ENCODE measurements at places on chromosomes 16 and 17. TPM values are rescaled to one million over a fixed set of nuclear protein-coding genes. Genes with fewer than 3 reads are reported as not detected.

The CFAP119 gene
- 2.4 TPM for total RNA-seq

The TENT4B gene
- 9.2 TPM for total RNA-seq

The FAAP100 gene
- 37.1 TPM for total RNA-seq

The KRTAP4-4 gene
- total RNA-seq, result not detected

The DPH1 gene
- 56.7 TPM for total RNA-seq

The CHD3 gene
- 41.5 TPM for total RNA-seq

The MT1E gene
- total RNA-seq, result not detected

GRCh38 chr17:49123061-49123460 lies 9.5 kb upstream of the B4GALNT2 start:
- no peak for DNase-seq

GRCh38 chr17:82031885-82032627 lies 578 bp downstream of the RAC3 start:
- DNase-seq, result no peak

GRCh38 chr17:9148905-9149525 lies 127.7 kb downstream of the NTN1 start:
- no peak for DNase-seq

GRCh38 chr16:3968551-3968950 lies 88.0 kb upstream of the CREBBP start:
- no peak for DNase-seq

- peak; percentile 87 for DNase-seq
These were observed 17.5 kb downstream of the EMC8 start for GRCh38 chr16:85781695-85782370.

DNA sequence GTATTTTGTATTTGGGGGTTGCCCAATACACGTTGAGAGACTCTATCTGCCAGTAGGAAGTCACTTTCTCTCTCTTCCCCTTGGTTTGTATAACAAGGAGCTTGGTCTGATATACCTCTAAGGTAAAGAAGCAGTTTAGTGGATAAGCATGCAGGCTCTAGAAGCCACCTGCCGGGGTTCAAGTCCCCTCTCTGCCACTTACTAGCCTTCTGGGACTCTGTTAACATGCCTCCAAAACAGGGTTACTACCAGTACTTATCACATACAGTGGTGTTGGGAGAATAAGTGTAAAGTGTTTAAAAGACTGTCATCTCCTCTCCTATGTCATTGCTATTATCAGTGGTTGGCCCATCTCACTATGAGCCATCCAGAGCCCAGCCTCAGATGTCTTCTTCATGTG lies 156.1 kb upstream of the HS3ST3A1 start:
- DNase-seq, result no peak

DNA sequence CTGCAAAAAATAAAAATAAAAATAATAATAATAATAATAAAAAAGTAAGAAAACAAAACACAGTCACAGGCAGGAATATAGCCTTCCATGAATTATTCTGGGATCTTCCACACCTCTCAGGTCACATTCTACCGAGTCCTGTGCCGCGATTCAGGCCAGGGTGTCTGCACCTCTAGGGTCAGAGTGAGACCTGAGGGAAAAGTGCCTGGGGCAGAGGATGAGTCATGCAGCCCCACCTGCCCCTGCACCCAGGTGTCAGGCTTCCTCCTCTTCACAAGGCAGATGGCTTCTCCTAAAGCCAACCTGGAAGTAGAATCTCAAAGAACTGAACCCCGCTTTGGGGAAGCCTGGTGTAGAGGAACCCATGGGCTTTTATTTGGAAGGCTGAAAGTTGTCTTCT lies 283.7 kb downstream of the CPPED1 start:
- no peak for DNase-seq

DNA sequence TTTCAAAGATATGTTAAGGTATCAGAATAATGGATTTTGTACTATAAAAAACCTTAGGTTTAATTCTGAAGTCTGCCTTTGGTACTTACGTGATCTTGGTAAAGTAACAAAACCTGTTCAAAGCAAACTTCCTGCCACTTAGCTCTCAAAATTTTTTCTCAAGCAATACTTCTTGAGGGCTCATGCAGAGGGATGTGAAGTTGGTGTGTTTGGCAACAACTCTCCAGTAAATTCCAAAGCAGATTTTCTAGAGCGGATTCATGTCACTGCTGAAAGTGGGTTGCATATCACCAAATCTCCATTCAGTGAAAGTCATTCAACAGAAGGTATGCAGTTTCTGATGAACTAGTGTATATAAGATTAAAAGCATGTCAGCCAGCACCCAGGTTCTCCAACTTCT lies 856.7 kb downstream of the CDH8 start:
- no peak for DNase-seq

DNA sequence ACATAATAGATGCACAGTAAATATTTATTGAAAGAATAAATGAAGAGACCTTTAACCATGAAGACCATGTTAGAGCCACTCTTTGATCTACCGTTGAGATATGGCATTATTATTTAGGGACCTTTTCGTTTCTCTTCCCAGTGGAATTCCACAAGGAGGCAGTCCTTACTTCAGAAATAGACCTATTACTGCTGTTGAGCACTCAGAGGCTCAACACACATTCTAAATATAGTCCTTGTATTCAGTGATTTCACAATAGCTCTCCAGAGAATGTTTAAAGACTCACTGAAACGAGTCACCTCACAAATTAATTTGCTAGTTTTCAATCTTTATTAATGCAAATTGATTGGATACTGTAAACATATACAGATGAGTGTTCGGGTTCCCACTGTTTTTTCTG lies 603.8 kb downstream of the CDH8 start:
- DNase-seq, result no peak

- DNase-seq, result no peak
These were observed 223.2 kb upstream of the GSE1 start for GRCh38 chr16:85389679-85390470.

DNA sequence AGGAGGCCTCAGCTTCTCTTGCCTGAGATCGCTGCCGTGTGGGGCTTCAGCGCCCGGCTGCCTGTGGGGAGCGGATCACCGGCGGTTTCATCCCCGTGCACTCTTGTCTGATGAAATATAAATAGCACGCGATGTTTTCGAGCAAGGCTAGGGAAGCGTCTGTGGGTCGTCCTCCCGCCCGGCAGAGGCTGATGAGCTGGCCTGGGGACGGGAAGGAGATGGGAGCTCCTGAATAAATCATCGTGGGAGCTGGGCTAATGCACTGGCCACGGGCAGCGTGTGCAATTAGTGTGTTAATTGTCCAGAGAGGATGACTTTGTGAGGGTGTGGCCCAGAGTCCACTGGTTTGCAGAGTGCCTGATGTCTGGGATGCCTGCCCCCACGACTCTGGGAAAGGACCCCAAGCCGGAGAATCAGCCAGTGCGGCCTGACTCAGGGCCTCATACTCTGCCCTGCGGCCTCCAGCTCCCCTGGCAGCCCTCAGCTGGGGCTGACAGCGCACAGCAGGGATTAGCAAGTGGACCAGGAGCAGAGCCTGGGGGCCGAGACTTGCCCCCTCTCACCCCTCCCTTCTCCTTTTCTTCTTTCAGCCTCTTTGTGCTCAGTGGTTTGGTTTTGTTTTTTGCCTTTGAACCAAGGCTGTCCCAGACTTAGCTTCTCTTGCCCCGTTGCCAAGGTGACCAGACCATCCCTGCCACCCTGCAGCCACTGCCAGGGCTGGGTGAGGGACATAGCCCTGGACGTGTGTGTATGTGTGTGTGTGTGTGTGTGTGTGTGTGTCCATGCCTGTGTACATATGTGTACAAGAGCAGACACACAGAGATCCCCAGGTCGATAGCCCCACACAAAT lies 21.4 kb downstream of the KCNJ12 start:
- DNase-seq, result peak; percentile 56

- no peak for DNase-seq
These were observed 266.4 kb downstream of the MAF start for GRCh38 chr16:79334127-79334526.

GRCh38 chr17:80032614-80033171 lies 3.0 kb downstream of the TBC1D16 start:
- DNase-seq, result no peak

DNA sequence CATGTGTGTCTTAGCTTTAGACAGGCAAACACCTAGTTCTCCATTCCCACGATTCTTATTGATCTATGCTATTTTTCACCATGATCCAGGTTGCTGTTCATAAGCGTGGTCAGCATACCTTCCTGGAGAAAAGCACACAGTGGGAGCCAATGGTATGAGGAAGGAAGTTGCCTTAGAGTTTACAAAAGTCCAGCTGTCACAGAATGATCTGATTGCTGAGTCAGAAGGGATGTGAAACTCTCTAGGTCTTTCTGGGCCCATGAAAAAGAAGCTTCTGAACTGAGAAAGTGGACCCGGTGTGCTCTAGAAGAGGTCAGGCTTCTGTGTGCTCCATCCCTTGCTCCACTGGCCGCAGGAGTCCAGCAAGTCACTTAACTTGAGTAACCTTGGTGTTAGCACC lies 71.0 kb upstream of the CCL1 start:
- no peak for DNase-seq

DNA sequence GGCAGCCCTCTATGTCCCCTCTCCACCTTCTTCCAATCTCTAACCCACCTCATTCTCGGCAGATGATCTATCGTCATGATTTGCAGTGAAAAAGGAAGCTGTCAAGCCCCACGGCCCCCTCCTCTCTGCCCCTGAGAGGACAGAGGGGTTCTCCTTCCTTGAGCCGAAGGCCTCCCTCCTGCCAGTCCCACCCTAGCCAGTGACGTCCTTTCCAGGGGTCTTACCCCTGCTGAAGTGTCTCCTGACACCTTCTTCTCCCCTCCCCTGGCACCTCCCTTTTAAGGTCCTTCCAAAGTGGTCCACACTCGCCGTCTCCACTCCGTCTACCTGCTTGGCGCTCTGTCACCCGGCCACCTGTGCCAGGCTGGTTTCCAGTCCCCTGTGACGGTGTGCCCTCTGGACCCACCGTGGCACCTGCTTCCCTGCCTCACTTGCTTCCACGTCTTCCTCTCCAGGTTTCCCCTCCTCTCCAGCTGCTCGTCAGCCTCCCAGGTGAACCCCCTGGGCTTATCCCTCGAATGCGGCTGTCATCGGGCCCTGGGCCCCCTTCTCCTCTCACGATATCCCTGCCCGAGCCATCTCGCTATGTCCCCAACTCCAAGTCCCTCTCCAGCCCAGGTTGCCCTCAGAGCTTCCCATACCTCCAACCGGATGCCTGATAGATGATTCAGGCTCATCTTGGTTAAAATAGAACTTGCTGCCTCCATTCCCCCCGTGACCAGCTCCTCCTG lies 5.7 kb downstream of the CCDC102A start:
- no peak for DNase-seq

GRCh38 chr17:10875984-10876555 lies 38.2 kb upstream of the PIRT start:
- peak; percentile 34 for DNase-seq

GRCh38 chr17:56948491-56948890 lies 12.4 kb downstream of the COIL start:
- no peak for DNase-seq

DNA sequence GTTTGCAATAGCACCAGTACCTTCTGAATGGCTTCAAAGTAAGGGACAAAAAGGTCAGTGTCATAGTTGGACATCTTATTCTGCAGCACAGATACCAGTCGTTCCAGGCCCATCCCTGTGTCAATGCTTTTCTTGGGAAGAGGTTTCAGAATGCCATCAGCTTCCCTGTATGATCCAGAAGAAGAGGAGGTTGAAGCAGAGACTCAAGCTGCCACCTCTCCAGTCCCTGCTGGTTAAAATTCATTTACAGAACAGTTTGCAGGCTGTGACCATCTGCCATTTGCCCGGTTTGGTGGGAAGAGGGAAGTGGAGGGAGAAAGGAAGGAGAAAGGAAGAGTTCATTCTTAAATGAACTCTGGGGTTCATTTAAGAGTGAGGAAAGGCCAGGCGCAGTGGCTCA lies 18.4 kb upstream of the EXOSC6 start:
- peak; percentile 64 for DNase-seq

- peak; percentile 40 for DNase-seq
These were observed 147.3 kb upstream of the KCNJ18 start for GRCh38 chr17:21545064-21545463.

DNA sequence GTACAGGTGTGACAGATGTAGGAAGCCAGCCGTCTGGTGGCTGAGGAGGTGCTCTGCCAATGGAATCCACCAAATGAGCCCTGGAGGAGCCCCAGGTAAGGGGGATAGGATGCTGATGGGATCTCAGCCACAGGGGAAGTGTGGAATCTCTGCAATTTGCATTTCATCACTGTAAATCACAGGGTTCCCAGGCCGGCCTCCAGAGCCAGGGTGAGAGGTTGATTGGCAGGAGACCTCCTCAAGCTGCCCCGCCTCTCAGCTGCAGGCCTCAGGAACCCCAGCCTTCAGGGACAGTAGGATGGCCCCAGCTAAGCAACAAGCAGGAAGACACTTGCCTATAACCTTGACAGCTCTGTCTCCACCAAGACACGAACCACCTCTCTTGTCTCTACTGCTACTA lies 39.4 kb downstream of the RTN4RL1 start:
- DNase-seq, result no peak

DNA sequence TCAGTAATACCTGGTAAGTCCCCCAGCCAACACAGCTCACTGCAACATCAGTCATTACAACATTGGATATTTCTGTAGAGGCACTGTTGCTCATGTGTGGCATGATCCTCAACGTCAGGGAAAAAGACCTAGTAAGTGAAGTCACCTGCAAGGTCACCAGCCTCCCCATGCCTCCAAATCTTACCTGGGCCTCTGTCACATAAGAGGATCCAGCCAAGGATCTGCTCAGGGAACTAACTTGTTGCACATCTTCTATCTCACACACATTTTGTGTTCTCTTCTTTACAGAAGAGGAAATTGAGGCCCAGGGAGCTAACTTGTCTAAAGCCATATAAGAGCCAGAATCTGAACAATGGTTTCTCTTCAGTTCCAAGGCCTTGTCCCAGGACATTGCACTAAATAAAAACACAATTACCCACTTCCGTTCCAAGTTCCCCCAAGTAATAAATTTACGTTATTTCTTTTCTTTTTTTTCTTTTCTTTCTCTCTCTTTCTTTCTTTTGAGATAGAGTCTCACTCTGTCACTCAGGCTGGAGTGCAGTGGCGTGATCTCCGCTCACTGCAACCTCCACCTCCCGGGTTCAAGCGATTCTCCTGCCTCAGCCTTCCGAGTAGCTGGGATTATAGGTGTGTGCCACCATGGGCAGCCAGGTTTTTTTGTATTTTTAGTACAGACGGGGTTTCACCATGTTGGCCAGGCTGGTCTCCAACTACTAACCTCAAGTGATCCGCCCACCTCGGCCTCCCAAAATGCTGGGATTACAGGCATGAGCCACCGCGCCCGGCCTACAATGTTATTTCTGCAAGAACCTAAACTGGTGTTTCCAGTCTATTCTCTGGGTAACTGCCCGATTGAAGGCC lies 1.3 kb downstream of the SHMT1 start:
- DNase-seq, result peak; percentile 17

DNA sequence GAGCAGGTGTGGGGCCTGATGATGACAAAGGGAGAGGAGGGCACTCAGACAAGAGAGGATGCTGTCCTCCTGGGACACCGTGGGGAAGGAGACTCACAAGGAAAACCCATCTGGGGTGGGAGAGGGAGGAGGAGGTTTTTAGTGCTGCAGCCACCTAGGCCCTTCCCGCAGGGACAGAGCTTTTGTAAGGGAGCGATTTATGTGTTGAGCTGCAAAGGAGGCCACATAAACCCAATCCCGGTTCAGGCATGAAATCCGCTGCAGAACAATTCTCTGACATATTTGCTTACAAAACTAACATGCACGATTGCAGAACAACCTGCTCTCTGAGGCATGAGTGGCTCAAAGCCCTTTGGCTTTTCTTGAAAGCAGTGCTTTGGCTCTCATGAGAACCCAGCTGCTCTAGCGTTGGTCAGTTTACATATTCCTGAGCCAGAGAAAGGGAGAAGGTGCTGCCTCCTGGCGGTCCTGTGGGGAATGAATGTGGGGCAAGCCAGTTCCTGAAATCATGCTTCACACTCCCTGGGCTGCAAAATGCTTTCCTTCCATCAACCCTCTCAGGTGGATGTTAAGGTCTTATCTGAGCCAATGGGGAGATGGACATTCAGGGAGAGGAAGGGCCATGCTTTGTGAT lies 122.4 kb upstream of the NLRP1 start:
- peak; percentile 62 for DNase-seq

All from G401 (cell line).